Inflammatory macrophage treated with lipopolysaccharide for 4 hours (primary cell): ENCODE measurements at places on chromosomes 7 and 10.

DNA sequence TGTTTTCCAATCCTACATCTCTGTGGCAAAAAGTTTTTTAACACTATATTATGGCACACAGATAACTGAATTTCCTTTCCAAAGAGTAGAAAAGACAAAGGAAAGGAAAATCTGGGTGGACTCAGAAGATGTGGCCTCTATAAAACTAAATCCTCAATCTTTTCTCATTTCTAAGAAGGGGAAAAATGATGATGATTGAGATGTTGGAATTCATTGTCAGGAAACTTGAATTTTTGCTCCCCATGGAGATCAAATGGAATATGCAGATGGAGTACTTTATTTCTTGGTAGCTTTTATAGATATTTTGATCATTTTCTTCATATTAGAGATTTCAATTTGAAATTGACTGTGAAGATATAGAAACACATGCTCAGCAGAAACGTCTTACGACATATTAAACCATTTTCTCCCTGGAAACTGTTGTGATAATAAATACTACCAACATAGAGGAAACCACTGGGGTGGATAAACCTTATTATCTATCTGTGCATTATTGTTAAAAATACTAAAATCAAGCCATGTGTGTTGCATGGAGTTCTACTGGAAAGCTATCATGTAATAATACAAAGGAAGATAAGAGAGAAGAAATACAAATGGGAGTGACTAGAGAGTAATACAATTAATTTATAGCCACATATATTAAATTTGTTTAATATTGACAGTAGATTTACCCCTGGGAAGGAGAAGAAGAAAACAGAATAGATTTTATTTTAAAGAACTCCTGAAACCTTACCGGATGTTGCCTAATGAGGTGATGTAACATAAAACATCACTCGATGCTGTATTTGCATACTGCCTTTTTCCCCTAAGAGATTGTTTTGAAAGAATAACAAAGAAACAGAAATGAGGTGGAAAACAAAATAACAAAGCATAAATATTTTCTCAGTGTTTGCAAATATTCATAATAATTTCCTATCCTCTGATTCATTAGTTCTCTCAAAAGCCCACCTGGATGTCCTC, 931.2 kb upstream of the C7orf33 start:
- DNase-seq: no peak

- no peak for DNase-seq
Observed at GRCh38 chr10:35781643-35782035, 139.5 kb upstream of the FZD8 start.

- DNase-seq: no peak
Observed at GRCh38 chr10:132068431-132069121, 2.8 kb downstream of the JAKMIP3 start.

DNA sequence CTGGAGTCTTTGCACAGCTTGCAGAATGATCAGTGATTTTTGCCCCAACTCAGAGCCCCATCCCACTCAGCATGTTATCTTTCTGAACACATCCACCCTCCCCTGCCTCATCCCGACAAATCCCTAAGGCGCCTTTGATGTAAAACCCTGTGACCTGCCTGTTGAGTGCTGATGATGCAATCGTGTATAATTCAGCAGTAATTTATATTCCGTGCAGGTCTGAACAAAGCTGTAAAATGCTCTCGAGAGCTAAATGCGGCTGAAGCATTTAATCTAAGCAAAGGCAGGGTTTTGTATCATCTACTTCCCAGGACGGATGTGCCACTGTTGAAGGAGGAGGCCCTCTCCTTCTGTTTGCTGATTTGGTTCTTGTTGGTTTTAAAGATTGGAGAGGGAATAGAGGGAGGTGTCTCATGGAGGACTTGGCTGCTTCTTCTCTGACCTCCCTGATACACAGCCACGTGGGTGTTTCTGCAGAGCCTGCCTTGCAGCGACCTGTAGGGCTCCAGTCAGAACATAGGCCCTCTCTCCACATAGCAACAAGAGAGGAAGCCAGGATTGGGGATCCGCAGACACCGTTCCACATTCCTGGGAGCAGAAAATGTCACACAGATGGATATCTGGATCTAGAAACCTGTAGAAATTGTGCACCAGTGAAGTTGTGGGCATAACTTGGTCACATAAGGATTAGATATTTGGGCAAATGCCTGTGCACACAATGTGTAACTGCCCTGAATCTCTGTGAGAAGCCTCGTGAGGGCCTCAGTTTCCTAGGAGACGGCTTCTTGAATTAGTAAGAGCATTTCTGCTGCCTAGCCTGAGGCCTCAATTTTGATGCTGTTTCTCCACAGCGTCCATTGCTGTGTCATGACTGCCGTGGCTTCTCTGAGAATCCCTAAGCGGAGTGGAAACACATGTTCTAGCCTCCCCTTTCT, 90.2 kb upstream of the AGK start:
- DNase-seq: no peak

DNA sequence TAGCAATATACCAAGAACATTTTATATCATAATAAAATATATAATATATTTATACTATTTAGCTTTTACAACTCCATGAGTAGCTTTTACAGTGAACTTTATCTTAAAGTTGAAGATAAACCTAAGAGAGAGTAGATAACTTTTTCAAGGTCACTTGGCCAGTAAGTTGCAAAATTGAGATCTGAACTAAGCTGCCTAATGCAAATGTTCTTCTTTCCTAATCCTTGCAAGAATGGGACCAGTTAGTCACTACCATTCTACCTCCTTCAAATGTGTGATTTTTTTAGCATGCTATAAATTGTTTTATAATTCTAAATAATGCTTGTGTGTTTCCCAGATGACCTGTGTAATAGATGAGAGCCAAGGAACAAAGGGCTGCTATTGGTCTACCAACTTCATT, 47.8 kb downstream of the CH25H start:
- DNase-seq: peak; percentile 54

DNA sequence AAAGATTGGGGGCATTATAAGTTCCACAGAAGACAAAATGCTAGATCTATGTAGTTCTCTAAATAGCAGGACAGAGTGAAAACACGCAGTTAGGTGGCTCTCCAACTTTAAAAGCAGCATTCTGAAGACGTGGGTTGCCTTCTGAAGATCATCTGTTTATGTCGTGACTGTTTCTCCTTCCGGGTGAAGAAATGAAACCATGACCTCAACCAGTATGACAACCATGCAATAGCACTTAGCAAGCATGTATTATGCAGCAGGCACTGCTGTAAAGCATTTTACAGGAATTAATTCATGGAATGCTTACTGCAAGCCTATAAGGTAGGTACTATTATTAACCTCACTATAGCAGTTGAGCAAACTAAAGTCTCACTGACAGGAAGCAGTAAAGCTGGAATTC, 125.2 kb downstream of the SLC25A13 start:
- DNase-seq: peak; percentile 68

- no peak for DNase-seq
Observed at GRCh38 chr10:33746186-33746585, 411.7 kb upstream of the NRP1 start.

DNA sequence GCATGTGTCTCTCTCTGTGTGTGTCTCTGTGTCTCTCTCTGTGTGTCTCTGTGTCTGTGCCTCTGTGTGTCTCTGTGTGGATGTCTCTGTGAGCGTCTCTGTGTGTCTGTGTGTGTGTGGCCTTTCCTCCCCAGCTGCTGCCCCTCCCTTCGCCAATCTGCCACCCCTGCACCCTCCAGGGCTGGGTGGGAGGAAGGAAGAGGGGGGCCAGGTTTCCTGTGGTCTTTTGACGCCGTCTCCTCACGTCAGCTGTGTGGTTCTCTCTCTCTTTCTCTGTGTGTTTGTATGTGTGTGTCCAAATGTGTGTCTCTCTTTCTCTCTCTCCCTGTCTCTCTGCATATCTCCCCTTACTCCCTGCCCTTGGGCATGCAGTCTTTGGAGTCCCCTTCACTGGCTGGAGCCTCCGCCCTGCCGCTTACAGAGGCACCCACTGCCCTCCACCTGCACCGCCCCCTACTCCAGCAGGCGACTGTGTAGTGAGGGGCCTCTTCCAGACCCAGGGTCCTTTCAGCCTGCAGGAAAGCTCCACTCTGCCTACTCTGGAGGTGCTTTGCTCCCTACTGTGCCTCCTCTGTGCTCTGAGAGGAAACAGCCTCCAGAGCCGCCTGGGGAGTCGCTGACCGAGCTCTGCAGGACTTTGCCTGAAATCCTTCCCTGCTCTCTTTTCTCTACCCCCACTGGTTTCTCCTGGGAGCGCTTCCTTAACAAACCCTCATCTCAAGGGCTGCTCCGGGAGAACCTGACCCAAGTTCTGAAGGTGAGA, 44.2 kb upstream of the C10orf71 start:
- DNase-seq: no peak

DNA sequence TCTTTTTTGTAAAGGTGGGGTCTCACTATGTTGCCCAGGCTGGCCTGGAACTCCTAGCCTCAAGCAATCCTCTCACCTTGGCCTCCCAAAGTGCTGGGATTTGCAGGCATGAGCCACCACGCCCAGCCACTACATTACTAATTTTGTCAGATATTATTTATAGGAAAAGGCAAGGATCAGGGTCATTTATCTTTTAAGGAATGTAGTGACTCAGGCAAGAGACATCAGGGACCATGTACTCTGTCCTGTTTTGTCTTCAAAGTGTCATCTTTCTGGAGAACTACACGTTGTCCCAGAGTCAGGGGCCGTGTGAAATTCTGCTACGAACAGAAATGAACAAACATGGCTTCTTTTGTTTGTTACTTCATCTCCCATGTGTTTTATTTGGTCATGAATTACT, 105.3 kb downstream of the NPTX2 start:
- no peak for DNase-seq

- DNase-seq: no peak
Observed at GRCh38 chr10:93259126-93259525, 185.4 kb downstream of the CYP26A1 start.

- peak; percentile 87 for DNase-seq
Observed at GRCh38 chr10:124709861-124710260, 34.3 kb downstream of the FAM53B start.

DNA sequence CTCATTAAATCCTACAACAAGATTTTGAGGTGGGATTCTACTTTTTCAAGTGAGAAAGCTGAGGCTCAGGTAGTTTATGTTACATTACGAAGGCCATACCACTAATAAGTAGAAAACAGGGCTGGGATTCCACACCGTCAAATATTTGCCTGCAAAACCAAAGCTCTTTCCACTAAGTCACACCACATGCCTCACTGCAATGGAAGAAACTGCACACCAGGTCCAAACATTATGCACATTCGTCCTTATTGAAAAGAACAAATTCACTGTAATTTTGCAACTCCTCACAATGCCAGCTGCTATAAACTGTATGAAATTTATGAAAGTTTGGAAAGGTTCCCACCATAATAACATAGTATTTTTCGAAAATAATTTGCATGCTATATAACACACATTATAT, 66.5 kb downstream of the DGKB start:
- no peak for DNase-seq
